WTC11 (cell line): ENCODE measurements at places on chromosomes 3 and 15. TPM values are rescaled to one million over a fixed set of nuclear protein-coding genes. Genes with fewer than 3 reads are reported as not detected.

GRCh38 chr15:35090104-35090807 lies 5.2 kb upstream of the NANOGP8 start:
- no peak for DNase-seq

DNA sequence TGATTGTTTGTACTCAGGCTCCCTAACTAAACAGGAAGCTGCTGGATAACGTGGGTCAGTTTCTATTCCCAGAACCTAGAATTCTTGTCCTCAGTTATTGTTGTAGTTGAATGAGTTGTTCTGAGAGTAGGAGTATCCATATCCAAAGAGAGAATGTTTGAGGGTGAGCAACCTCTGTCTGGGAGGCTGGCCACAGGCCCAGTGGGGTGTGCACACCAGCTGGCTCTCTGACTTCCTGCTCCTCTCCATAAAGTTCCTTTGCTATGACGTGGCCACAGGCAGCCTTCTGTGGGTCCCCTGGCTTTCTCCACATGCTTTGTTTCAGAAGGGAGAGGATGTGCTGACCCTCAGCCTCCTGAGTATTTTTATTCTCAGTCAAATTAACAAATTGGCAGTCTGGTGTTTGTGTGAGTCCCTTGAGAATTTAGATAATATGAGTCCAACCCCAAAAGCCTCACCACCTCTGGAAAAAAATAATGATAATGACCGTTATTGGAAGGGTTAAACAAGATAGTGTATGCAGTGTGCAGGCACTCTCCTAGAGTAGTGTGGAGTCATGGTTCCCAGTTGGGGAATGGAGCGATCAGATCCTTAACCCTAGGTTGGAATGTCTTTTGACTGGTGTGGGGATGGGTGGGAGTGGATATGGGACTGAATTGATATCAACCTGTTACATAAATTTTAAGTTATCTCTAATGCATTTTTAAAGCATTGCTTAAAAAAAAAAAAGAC lies 47.6 kb upstream of the MED12L start:
- no peak for DNase-seq

GRCh38 chr15:69535101-69535638 lies 82.6 kb downstream of the RPLP1 start:
- DNase-seq, result no peak

DNA sequence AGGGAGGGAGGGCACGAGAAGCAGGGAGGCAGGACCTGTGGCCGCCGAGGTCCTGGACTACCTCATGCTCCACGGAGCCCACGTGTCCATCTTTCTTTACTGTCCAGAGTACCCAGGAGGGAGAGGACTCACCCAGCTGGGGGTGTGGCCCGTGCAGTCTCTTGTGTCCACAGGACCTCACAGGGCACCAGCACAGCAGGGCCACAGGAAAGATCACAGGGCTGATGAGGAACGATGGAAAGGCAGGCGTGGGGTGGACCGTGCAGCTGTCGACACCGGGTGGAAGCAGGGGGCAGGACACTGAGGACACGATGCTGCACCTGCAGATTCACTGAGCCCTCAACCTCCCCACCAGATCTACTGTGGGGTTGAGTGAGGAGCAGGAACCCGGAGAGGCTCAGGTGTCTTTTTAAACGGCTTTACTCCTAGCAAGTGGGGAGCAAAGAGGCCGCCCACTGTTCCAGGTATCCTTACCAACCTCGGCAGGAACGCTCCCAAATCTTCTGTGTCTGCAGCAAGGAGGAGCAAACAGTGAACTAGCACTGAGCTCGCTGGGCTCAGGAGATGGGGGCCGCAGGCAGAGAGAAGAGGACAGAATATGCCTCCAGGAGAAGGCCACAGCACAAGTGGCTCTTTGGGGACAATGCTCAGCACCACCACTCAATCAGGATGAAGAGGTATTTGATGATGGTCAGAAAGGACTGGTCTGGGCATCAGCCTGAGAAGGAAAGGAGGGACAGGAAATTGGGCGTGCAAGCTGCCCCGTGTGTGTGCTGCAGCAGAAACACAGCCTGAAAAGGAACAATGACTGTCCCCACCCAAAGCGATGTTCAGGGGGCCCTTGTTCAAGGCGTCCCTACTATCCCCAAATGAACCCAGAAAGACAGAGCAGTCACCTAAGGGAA lies 198.8 kb downstream of the XXYLT1 start:
- no peak for DNase-seq

- no peak for DNase-seq
Measured at GRCh38 chr15:62296756-62297507, 131.8 kb upstream of the C2CD4B start.

GRCh38 chr3:50001511-50001910 lies 61.6 kb downstream of the RBM6 start:
- DNase-seq, result no peak

GRCh38 chr3:46293991-46294833 lies 52.0 kb downstream of the CCR3 start:
- DNase-seq, result no peak

DNA sequence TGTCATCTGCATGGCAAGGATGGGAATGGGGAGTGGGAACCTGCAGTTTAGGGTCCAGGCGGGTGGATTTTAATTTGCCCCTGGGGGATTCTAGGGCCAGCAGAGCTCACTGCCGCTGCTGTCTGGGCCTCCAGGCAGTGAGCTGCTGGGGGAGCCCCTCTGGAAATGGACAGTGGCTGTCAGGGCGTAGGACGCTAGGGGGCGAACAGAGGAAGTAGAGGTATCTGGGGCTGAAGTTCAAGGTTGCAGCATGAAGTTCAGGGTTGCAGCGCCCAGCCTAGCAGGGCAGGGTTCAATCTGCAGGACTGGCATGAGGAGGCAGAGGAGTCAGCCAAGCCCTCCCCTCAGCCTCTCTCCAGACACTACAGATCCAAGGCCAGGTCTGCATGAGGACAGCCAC lies 49.5 kb downstream of the APBA2 start:
- peak; percentile 81 for DNase-seq

GRCh38 chr15:22892333-22892732 lies 53.9 kb downstream of the NIPA2 start:
- DNase-seq, result no peak

- no peak for DNase-seq
Measured at GRCh38 chr3:39127269-39127907, 19.9 kb downstream of the TTC21A start.

DNA sequence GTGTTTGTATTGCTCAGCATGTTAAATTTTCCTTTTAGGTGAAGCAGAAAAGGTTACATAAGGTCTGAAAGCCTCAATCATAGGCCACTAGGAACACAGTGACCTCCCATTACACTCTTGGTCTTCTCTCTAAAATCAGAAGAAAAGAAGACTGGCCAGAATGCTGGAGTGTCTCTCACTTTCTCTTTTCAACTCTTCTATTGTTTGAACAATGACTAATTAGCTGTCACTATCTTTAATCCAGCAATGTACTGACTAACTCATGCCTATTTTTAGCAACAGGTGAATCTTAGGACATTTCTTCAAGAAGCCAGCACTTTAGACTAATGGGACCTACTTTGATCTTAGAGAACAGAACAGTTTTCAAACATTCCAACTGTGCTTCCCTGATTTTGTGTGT lies 142.8 kb downstream of the TGFBR2 start:
- no peak for DNase-seq

DNA sequence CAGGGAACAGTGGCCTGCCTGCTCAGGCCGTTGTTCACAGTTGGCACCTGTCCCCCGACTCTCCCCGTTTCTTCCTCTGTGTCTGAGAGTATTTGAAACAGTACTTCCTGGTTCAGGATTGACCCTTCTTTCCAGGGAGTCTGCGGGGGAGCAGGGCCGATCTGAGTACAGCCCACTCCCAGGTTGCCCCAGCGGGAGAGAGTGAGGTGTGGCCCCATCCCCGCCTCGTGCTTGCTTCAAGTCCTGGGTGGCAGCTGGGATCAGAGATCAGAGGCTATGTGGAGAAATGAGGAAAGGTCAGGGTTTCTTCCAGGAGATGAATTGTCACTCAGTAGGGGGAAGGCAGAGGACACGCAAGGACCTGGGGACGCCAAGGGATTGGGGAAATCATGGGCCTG lies 6.5 kb upstream of the DLL4 start:
- DNase-seq, result no peak

DNA sequence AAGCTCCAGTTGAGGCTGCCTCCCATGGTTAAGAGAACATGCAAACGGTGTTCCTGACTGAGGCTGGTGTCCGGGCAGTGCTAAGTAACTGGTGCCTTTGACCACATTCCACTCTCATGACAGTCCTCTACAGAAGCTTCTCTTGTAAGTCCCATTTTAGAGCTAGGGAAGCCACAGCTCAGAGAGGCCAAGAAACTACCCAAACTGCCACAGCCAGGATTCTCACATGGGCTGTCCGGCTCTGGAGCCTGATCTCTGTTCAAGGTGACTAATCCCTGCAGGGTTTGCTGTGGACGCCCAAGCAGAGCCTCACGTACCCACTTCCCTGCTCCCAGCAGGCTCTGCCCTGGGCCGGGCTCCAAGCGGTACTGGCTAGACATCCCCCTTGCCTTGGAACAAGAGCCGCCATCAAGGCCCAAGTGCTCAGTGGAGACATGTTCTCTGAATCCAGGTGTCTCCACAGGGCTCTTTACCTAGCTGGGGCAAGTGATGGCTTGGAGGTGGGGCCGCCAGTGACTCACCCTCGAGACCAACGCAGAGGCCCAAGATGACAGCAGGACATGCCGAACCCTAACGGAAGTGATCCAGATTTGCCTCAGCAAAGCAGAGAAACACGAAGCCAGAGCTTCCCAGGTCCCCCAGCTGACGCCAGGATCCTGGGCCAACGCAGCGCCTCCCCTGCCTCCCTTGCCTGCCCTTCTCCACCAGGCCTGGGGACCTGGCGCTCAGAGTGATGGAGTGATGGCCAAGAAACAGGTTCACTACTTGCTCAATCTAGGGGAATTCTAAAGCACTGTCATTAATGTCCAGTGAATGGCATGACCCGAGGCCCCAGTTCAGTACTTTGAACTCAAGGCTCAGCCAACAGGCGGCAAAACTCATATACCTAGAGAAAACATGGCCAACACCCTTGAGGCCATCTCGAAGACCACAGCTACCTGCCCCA lies 24.4 kb downstream of the KLHL25 start:
- no peak for DNase-seq

Gene ADAMTS7
- 66.5 to 70.3 TPM (median 67.1 TPM) in 3 replicates for total RNA-seq

Gene RRP9
- 47.0 to 49.9 TPM (median 49.4 TPM) in 3 replicates for total RNA-seq

Gene EBLN2
- total RNA-seq, result 2.3 to 4.3 TPM (median 3.1 TPM) in 3 replicates

Gene MSL2
- 36.7 to 38.2 TPM (median 37.8 TPM) in 3 replicates for total RNA-seq

Gene LMCD1
- total RNA-seq, result 10.6 to 12.5 TPM (median 10.9 TPM) in 3 replicates

Gene NME9
- total RNA-seq, result not detected in 3 replicates

Gene MYLK
- total RNA-seq, result 10.4 to 11.0 TPM (median 10.8 TPM) in 3 replicates

Gene TRPM1
- total RNA-seq, result 0.32 to 1.2 TPM (median 0.77 TPM) in 3 replicates

Gene RYK
- total RNA-seq, result 46.1 to 54.2 TPM (median 48.5 TPM) in 3 replicates
